ENCODE measurements at places on chromosomes 11 and 22.

- DNase-seq: peak; percentile 65
Measured at GRCh38 chr11:65355013-65355775, 643 bp downstream of the TIGD3 start.

- no peak for DNase-seq
Measured at GRCh38 chr11:69308491-69308911, 14.5 kb downstream of the MYEOV start.

DNA sequence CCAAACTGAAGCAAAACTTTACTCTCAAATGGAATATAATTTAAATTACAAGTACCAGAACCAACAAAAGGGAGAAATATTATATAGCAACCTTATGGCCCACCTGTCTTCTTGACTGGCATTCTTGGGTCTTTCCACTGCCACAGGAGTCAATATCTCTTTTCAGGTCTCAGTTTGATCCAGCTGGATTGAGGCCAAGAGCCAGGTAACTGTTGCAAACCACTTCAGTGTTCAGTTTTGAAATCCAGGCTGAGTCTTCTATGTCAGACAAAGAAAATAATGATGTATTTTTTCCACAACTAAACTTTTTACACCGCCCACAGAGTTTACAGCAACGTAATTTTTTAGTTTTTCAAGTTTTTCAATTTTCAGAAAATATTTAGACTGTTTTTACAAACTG, 648 bp downstream of the DLG2 start:
- no peak for DNase-seq

- DNase-seq: no peak
Measured at GRCh38 chr11:46330154-46330553, 17.1 kb upstream of the DGKZ start.

GRCh38 chr22:23751441-23751996, 607 bp upstream of the ZNF70 start:
- no peak for DNase-seq

GRCh38 chr11:68843052-68843561, 1.4 kb upstream of the CPT1A start:
- DNase-seq: peak; percentile 61
